ENCODE measurements at places on chromosomes 2 and 18.

DNA sequence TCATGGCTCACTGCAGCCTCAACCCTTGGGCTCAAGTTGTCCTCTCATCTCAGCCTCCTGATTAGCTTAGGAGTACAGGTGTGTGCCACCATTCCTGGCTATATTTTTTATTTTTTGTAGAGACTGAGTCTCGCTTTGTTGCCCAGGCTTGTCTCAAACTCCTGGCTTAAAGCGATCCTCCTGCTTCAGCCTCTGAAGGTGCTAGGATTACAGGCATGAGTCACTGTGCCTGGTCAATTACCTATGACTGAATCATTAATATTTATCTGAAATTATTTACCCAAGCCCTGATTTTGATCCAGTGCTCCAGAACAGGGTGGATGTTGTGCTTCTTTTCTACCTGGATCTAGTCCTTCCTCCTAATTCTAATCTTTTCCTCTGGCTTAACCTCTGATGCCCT, 87.8 kb downstream of the MAP2 start:
- no peak for DNase-seq

- DNase-seq = peak; percentile 10
Measured at GRCh38 chr2:85243101-85244072, 84.4 kb downstream of the TGOLN2 start.

GRCh38 chr2:1635823-1636222, 108.5 kb downstream of the PXDN start:
- no peak for DNase-seq

DNA sequence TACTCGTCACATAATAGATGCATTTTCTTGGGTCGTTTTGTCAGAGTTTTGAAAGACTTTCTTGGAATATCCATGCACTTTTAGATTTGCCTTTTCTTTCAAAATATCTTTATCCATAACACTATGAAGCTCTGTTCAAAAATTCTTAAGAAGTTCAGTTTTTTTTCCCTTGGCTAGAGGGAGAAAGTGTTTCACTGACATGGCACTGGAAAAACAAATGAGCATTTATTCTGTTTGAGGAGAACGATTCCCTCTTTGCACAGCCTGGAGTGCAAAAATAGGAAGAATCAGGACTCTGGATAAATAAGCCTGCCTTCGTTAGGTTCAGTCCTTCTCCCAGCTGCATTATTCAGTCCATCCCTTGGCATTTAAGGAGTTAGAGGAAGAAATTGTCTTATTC, 91.0 kb upstream of the RPE start:
- DNase-seq = no peak

- no peak for DNase-seq
Measured at GRCh38 chr2:130854301-130854700, 17.6 kb downstream of the ARHGEF4 start.

DNA sequence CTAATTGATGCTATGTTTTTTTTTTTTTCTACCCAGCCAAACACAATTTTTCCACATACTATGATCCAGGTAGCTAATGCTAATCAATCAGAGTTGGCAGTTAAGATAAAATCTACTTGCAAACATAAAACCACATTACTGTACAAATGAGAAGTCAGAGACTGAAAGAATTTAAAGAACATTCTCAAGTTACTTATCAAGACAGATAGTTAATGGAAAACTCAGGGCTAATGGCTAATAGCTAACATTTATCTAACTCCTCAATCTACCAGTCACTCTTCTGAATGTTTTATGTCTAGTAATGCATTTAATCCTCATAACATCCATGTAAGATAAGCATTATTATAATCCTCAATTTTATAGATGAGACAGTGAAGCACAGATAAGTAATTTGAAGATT, 537.6 kb upstream of the SETBP1 start:
- DNase-seq = no peak

GRCh38 chr2:95051626-95052025, 26.1 kb downstream of the MAL start:
- DNase-seq = no peak

GRCh38 chr18:58761241-58761969, 90.1 kb downstream of the MALT1 start:
- no peak for DNase-seq

DNA sequence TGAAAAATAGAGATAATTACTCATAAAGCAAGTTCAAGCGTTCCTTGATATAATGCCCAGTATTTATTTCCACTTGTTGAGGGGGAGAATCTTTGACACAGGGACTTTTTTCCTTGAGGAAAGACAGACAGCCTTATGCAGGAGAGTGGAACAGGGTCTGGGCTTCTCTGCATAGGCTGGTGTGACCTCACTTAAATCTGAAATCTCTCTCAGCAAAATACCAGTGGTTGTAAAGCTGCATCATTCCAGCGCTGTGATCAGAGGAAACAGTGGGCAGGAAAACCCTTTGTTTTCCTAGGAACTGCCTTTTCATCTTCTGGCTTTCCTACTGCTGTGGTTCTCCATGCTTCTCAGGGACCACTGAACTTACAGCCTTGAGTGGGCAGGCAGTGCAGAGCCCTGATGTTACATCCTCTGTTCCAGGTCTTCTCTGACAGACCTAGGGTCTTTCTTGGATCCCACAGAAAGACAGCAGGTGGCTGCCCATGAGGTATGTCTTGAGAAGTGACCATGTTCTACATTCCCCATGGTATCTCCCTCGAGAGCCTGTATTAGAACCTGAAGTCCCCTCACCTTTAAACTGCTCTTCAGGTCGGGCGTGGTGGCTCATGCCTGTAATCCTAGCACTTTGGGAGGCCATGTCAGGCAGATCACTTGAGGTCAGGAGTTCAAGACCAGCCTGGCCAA, 17.6 kb upstream of the MAP4K4 start:
- no peak for DNase-seq

DNA sequence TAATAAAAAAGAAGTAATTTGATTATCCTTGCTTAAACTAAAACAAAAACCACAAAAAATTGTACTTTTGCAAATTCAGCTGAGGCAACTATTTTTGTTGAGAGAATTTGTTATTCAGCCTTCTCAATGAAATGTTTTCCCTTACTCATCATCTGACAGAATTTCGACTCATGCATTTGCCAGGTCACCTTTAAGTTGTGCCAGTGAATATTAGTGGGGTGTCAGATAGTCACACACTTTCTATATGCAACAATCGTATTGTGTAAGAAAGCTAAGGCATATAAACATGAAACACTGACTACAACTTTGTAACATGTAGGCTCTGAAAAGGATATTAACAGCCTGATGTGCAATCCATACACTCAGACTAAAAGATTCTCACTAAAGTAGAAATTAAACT, 1653.1 kb upstream of the SLC39A10 start:
- no peak for DNase-seq

DNA sequence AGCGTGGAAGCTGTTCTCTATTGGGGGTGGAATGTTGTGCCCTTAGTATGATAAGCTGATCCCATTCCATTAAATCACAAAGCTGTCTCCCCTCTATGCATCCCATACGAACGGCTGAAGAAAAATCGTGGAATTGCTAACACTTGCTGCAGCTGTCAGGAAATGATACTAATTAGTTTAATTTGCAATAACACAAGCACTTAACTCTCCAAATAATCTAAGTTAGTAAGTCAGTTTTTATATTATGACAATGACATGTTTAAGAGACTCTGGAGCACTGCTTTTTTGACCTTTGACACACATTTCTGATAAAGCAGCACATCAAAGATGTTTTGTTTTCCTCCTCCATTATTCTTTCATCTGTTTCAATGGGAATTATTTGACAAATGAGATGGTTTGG, 123.7 kb upstream of the SATB2 start:
- no peak for DNase-seq
